ENCODE measurements at places on chromosomes 4 and X.
A peak's percentile ranks its signal among the peaks of the same experiment; 100 is the strongest.

- no peaks in the 10 kb centered on the region for H3K36me3 ChIP-seq
- H3K27me3 ChIP-seq: peaks cover 60% of the 10 kb centered on the region
- peak overlapping the region; percentile 85 for H3K4me3 ChIP-seq
- DNase-seq: no peak
- peaks cover 16% of the 10 kb centered on the region for H3K4me1 ChIP-seq
Measured at GRCh38 chr4:141133999-141134995, 1.0 kb upstream of the RNF150 start.

DNA sequence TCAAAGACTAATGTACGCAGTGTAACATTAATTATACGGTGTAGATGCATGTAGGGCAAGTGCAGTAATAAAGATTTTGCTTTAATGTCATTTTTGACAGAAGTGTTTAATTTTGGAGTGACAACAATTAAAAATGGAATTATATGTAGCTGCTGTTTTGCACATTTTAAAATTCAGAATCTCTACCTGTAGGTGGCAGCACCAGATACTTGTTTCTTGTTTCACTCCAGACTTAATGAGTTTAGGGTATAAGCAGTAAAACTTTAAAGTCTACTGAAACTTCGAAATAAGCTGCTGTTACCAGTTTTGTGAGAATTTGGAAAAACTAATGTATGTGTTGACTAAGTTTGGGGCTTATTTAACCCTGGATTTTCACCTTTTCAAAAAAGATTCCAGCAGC is 144.9 kb downstream of the POLA1 start:
- no peak overlapping the region for H3K27ac ChIP-seq
- no peaks in the 10 kb centered on the region for H3K27me3 ChIP-seq
- H3K4me3 ChIP-seq: no peak overlapping the region
- peak; percentile 19 for DNase-seq
- no peaks in the 10 kb centered on the region for H3K4me1 ChIP-seq

- no peak overlapping the region for H3K4me3 ChIP-seq
- no peak for DNase-seq
- H3K4me1 ChIP-seq: peaks cover 4% of the 10 kb centered on the region
Measured at GRCh38 chr4:122635205-122635604, 14.3 kb upstream of the IL21 start.

GRCh38 chr4:86386817-86387415 is 27.1 kb upstream of the MAPK10 start:
- H3K27ac ChIP-seq: no peak overlapping the region
- H3K27me3 ChIP-seq: peaks cover 3% of the 10 kb centered on the region
- no peak overlapping the region for H3K4me3 ChIP-seq
- H3K36me3 ChIP-seq: no peaks in the 10 kb centered on the region
- H3K4me1 ChIP-seq: no peaks in the 10 kb centered on the region

- DNase-seq: no peak
- H3K27me3 ChIP-seq: peaks cover 6% of the 10 kb centered on the region
- no peaks in the 10 kb centered on the region for H3K4me1 ChIP-seq
Measured at GRCh38 chr4:163195247-163195765, 28.6 kb upstream of the NAF1 start.

DNA sequence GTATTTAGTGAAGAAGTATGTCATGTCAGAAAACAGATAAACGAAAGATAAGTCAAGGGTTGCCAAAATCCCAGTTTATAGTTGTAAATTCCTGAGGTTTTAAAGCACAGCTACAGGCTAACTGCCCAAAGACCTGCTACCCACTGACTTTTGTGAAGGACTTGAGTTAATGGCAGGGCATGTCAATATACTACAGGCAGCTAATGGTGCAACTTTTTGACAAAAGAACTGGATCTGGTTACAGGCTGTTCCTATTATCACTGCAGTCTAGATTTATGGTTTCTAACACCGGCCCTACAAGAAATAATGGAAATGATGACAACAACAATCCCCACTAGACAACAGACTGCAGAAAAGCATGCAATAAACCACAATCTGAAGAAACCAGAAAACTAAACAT is 6.4 kb downstream of the SCML2 start:
- H3K4me3 ChIP-seq: no peak overlapping the region
- H3K36me3 ChIP-seq: no peaks in the 10 kb centered on the region
- no peak for DNase-seq
- H3K4me1 ChIP-seq: no peaks in the 10 kb centered on the region
- H3K27me3 ChIP-seq: peaks cover 2% of the 10 kb centered on the region

DNA sequence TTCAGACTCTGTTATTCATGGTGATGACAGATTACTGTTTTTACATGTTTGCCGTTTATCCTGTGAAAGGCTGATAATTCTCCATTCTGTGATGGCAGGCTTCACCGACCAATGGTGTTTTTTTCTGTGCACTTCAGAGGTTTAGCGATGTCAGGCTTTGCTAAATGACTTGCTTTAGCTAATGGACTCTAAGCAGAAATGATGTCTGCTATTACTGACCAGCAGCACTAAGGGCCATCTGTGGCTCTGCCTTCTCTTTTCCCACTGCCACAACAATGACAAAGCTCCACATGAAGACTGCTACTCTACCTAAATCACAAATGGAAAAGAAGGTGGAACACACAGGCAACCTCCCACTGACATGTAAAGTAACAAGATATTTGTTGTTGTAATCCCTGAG is 68.4 kb upstream of the ALB start:
- peaks cover 3% of the 10 kb centered on the region for H3K36me3 ChIP-seq
- H3K4me3 ChIP-seq: no peak overlapping the region
- no peak overlapping the region for H3K27ac ChIP-seq
- DNase-seq: no peak
- H3K27me3 ChIP-seq: no peaks in the 10 kb centered on the region
- H3K4me1 ChIP-seq: no peaks in the 10 kb centered on the region

- no peaks in the 10 kb centered on the region for H3K27me3 ChIP-seq
- H3K4me1 ChIP-seq: no peaks in the 10 kb centered on the region
- H3K27ac ChIP-seq: no peak overlapping the region
- DNase-seq: no peak
- H3K36me3 ChIP-seq: no peaks in the 10 kb centered on the region
Measured at GRCh38 chr4:19520939-19521520, 730.7 kb upstream of the SLIT2 start.

- DNase-seq: peak; percentile 9
- H3K27ac ChIP-seq: no peak overlapping the region
- no peaks in the 10 kb centered on the region for H3K27me3 ChIP-seq
- H3K4me3 ChIP-seq: no peak overlapping the region
- peaks cover 5% of the 10 kb centered on the region for H3K4me1 ChIP-seq
Measured at GRCh38 chrX:11908371-11908770, 150.3 kb downstream of the MSL3 start.
